ENCODE measurements at places on chromosomes 3 and 15. TPM values are rescaled to one million over a fixed set of nuclear protein-coding genes. Genes with fewer than 3 reads are reported as not detected.

DNA sequence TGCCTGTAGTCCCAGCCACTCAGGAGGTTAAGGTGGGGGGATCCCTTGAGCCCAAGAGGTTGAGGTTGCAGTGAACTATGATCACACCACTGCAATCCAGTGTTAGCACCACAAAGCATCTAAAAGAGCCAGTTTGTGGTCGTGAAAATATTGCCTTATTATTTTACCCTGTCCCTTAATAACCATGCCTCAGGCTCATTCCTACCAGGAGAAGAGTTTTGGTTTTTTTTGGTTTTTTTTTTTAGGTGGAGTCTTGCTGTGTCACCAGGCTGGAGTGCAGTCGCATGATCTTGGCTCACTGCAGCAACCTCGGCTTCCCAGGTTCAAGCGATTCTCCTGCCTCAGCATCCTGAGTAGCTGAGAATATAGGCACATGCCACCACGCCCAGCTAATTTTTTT, 17.9 kb upstream of the AVEN start:
- DNase-seq, result no peak

DNA sequence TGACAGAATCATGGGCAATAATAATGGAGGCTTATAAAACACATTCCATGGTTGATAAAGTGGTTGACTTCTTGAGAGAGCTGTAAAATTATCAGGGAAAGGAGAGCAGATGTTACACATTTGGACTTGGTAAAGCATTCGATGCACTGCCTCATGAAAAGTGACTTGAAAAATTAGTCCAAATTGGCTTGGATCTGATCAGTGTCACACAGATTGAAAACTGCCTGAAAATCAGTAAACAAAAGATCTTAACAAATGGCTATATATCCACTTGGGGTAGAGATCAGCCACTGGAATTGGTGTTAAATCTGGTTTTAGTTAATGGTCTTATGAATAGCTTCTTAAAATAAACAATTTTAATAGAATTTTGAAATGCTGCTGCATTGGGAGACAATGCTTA, 20.3 kb downstream of the SHOX2 start:
- DNase-seq, result no peak

- DNase-seq, result no peak
Observed at GRCh38 chr15:39281094-39281493, 299.8 kb upstream of the THBS1 start.

DNA sequence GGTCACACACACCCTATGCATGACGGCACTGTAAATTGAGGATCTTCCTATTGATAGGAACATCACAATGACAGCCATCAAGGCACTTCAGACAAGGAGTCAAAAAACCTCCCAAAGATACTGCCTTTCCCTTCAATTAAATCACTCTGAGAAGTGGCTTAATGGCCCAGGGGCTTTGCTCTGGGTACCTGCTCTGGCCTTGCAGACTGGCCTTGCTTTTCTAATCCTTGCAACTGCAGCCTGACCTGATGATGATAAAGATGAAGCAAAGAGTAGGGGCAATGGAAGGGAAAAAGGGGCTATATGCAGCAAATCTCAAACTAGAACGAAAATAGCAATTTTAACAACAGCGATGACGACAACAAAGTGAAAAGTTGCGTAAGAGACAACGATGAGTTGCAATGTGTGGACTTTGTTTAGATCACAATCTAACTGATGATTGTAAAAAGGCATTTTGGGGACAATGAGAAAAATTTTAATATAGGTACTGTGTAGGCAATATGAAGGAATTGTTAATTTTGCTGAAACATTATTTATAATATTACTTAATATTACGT, 14.6 kb downstream of the ADAMTS9 start:
- DNase-seq, result no peak

The PLXNB1 gene
- 45.4 TPM for total RNA-seq

The MORC1 gene
- not detected for total RNA-seq

The PCNP gene
- total RNA-seq, result 125 TPM

The MAP1A gene
- total RNA-seq, result 21.4 TPM

The GOLGA6D gene
- total RNA-seq, result not detected

The UBAP1L gene
- 1.5 TPM for total RNA-seq
